ENCODE measurements at places on chromosomes 3 and 15.
A peak's percentile ranks its signal among the peaks of the same experiment; 100 is the strongest.

- no peak for DNase-seq
Observed at GRCh38 chr15:42802168-42802567, 65.2 kb upstream of the CDAN1 start.

DNA sequence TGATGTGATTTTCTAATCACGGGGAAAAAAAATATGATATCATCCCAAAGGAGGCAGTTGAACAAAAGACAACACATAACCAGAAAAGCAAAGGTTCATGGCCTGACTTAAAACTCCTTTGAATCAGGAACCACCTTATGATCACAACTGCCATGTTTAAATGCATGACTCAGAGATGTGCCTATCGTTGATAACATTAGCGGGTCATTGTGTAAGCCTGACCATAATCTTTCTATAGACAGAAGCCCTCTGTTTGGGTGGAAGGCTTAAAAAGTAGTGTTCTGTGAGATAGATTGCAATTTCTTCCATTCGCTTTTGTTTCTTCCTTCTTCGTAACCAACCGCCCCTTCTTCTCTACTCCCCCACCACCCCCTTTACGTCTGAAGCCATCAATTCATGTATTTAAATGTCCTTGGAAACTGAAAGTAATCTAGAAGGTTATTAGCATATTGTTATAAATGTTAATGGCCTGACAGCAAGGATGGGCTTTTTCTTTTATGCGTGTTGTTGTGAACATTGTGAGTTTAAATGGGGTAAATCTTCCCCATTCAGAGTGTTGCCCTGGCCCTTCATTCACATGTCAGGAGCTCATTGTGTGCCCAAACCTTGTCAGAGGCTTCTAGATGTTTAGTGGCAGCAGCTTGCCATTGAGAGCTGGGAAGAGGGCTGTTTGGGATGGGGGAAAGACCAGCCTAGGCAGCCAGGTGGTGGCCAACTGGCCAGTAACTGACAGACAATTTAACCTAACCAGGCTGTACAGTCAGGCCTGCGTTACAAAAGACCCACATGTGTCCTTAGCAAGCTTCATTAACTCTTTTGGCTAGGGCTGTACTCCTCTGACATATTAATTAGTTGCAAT is 64.5 kb downstream of the EPHA3 start:
- DNase-seq, result no peak

- DNase-seq, result no peak
Observed at GRCh38 chr3:156035158-156035557, 85.2 kb upstream of the KCNAB1 start.

DNA sequence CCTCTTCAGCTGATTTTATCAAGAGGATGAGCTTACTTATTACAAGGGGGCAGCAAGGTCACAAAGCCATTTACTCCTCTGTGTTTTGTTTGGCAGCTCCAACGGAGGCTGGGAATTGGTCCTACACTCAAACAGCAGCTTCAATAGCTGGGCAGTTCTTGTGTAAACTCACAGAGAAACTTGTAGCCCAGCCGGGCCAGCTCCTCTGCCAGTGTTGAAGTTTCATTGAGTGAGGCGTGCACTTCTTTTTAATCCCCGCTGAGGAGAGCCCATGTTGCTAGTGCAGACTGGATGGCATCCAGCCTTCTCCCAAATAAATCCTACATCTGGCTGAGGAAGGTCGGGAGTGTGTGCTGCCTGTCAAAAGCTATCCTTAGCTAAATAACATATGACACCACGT is 59.5 kb downstream of the BFSP2 start:
- DNase-seq, result no peak

DNA sequence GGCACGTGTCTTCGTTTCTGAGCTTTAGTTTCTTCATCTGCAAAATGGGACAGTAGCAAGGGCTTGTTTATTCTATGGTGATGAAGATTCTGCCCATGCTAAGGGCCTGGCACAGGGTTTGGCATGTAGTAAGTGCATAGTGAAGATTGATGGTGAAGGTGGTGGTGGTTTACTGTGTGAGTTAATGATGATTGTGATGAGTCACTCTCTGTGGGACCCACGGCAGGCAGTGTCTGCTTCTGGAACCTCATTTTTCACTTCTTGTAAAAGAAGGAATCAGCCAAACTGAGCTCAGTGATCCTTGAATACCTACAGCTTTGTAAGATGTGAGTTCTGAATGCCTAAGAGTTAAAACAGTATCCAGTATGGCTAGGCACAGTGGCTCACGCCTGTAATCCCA is 86.2 kb upstream of the LRTM1 start:
- DNase-seq, result no peak

DNA sequence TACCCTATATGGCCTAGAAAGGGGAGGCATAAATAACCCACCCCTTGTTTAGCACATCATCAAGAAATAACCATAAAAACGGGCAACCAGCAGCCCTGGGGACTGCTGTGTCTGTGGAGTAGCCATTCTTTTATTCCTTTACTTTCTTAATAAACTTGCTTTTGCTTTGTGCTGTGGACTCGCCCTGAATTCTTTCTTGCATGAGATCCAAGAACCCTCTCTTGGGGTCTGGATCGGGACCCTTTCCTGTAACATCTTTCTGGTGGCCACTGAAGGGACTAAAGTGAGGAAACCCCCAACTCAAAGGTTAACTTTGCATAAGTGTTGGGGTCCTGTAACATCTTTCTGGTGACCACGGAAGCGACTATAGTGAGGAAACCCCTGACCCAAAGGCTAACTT is 15.7 kb upstream of the HHATL start:
- no peak for DNase-seq

DNA sequence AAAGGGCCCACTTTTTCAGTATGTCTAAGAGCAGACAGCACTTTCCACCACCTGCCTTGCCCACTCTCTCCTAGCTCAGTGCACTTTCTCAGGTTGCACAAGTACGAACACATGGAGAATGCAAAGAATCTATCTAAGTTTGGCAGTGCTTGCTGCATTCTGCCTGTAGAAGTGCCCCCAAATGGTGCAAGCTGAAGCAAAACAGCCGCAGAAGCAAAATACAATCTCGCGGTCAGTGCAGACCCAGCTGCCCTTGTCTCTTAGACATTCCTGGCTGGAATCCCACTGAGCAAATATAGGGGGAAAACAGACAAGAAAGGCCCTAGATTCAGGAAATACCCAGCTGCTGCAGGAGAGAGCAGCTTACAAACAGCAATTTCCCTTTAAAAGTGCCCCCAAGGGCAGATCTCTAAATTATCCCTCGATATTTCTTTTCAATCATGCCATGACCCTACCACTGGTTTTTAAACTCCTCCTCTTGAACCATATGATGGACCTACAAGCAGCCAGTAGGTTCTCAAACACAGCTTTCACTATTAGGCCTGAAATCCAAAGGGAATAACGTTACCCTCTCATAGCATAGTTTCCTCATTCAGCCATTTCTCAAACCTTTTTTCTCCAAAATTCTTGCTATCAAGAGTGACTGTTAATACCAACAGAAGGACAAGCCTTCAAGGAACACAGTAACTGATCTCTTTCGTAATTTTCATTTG is 67.0 kb downstream of the TNIK start:
- no peak for DNase-seq

GRCh38 chr3:111917300-111917699 is 58.2 kb downstream of the PHLDB2 start:
- no peak for DNase-seq

DNA sequence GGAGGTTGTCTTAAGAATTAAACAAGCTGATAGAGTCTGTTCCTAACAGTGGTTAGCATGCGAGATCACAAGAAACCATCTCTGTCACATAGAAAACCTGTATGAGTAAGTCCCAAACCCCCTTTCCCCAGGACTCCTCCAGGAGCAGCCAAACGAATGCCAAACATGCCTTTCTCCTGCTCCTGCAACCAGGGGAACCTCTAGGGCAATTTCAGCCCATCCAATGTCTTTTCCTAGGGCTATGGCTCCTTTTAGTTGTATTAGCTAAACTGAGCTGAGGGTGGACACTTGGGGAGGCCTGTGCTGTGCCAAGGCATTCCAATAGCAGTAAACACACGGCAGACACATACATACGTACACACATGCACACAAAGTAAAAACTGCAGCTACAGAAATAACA is 36.5 kb upstream of the TIMP4 start:
- no peak for DNase-seq

DNA sequence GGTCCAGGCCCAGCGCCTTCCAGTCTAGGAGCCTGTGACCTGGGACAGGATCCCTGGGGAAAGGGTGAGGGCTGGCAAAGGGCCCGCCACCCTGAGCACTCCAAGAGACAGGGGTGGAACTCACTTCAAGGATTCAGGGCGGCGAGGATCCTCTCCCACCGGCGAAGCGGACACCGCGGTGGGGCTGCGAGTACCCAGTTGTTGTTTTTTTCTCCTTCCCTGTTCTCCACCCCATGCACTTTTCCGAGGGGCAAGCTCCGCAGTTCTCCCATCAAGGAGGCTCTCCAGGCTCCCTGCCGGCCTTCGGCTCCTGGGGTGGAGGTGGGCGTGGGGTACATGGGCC is 387 bp upstream of the PAQR5 start:
- no peak for DNase-seq

DNA sequence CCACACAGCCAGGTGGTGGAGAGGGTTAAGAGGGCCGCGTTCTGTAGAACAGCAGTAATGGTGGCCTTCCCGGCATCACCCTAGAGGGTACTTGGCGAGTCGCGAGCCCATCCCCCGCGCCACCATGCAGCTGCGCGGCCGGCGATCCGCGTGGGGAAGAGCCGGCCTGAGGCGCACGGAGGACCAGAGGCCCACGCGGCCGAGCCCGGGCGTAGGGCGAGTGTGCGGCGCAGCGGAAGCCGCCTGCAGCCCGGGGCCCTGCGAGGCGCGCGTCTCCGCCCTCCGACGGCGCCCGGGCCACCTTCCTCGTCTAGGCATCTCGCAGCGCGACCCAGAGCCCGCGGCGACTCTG is 423 bp downstream of the TKT start:
- DNase-seq, result peak; percentile 26

- peak; percentile 25 for DNase-seq
Observed at GRCh38 chr15:23565395-23566070, at the start of gene MKRN3. MKRN3 (plus strand) TSS chr15:23565674; CDS start chr15:23565783, 109 bp downstream.

GRCh38 chr3:173770796-173771573 is 373.4 kb downstream of the NLGN1 start:
- DNase-seq, result no peak

GRCh38 chr3:133935843-133936769 is 40.4 kb upstream of the RAB6B start:
- no peak for DNase-seq

DNA sequence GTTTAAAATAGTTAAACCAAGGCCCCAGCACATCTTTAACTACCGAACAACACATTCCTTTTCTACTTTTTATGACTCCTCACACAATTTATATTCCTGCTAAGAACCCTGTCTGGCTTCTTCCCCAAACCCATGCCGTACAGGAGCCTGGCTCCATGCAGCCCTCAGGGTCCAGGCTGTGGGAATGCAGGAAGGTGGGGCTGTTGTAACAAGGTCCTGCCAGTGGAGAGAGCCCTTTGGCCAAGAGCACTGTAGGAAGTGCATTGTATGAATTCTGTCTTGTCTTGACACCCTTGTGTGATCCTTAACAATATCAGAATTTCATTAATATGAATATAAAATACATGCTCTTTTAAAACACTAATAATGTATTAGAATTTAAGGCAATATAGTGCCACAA is 563.8 kb downstream of the TBL1XR1 start:
- DNase-seq, result no peak

DNA sequence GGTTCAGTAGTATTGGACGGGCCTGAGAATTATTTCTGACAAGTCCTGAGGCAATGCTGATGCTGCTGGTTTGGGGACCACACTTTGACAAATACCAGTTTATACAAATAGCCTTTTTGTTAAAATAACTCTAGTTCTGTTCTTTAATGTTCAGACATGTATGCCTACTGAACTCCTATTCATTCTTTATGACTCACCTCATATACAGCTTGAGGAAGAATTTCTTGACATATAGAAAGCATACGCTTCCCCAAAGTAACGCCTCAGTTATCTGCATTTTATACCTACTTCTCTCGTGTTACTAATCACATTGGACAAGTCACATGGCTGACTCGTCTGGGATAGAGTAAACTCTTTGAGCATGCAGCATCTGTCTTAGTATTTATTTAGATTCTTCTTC is 145.4 kb upstream of the GOLIM4 start:
- DNase-seq, result no peak

All from activated CD4-positive, alpha-beta T cell treated with anti-CD3 and anti-CD28 coated beads, Interleukin-2, amount 50 U/mL, for 4 hours (primary cell).